ENCODE measurements at places on chromosomes 1 and 21. TPM values are rescaled to one million over a fixed set of nuclear protein-coding genes. Genes with fewer than 3 reads are reported as not detected.
A peak's percentile ranks its signal among the peaks of the same experiment; 100 is the strongest.

The SH2D2A gene
- 282 TPM for total RNA-seq

- no peak overlapping the region for H3K4me3 ChIP-seq
- no peaks in the 10 kb centered on the region for H3K27me3 ChIP-seq
- H3K27ac ChIP-seq, result no peak overlapping the region
- peak; percentile 67 for DNase-seq
These were observed 172.3 kb downstream of the SIPA1L2 start for GRCh38 chr1:232457595-232457994.

The CRP gene
- not detected for total RNA-seq

DNA sequence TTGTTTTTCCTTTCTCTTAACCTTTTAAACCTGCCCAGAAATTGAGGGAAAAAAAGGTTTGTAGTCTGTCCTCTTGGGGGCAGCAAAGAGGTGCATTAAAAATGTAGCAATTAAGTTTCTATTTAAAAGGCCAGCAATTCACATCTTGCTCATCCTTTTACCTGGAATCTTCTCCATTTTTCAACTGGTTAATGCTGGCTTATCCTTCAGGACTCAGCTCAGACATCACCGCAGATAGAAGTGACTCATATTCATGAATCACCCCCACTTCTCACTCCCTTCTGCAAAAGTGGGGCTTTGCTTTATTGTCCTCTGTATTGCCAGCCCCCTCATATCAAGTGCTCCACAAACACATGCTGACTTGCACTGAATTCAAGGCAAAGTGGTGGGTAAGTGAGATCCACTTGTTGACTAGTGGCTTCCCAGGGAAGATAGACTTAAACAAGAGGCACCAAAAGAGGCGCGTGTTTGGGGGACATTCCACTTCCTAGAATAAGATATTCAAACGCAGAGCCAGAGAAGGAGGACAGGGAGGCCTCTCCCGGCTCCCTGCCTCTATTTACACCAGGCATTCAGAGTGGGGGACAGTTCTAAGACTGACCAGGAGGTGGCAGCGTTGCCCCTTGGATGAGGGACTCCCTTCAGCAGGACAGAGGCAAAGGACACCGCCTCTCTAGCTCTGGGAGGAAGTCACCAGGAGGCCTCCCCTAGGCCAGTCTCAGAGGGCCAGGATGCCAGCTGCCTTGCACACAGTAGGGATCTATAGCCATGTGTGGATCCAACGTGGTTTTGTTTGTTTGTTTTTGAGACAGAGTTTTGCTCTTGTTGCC is 23.2 kb upstream of the ZNF648 start:
- peak overlapping the region; percentile 66 for H3K27ac ChIP-seq
- peak overlapping the region; percentile 13 for H3K4me3 ChIP-seq

DNA sequence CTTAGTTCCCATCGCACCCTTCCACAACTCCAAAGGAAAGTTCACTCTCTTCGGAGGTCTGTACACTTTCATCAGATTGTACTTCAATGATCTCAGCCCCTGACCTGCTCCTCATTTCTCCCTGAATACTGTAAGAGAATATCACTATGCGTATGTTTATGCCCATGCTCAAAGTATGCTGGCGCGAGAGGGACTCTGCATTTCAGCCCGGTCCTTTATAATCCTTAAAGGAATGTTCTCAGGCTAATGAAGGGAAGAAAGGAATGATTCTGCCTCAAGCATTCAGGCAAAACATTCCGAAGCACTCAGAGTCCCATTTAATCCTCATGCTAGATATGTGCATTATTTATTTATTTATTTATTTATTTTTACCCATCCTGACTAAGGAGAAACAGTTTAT is 76.8 kb downstream of the PLD5 start:
- no peak overlapping the region for H3K4me3 ChIP-seq
- H3K4me1 ChIP-seq, result no peaks in the 10 kb centered on the region
- DNase-seq, result no peak
- H3K27me3 ChIP-seq, result peaks cover 5% of the 10 kb centered on the region
- H3K36me3 ChIP-seq, result no peaks in the 10 kb centered on the region
- H3K27ac ChIP-seq, result no peak overlapping the region

- no peaks in the 10 kb centered on the region for H3K36me3 ChIP-seq
- H3K4me1 ChIP-seq, result no peaks in the 10 kb centered on the region
- DNase-seq, result no peak
These were observed 61.0 kb downstream of the B3GALT5 start for GRCh38 chr21:39673736-39674135.

The UBL4B gene
- total RNA-seq, result not detected

The TMEM51 gene
- 0.14 TPM for total RNA-seq

GRCh38 chr1:168835176-168835575 is 106.2 kb upstream of the DPT start:
- H3K27ac ChIP-seq, result no peak overlapping the region
- no peaks in the 10 kb centered on the region for H3K36me3 ChIP-seq
- H3K4me1 ChIP-seq, result peaks cover 8% of the 10 kb centered on the region
- H3K4me3 ChIP-seq, result no peak overlapping the region

Measured in activated CD4-positive, alpha-beta T cell treated with anti-CD3 and anti-CD28 coated beads, Interleukin-2, amount 10 ng/mL, durations not matched to agents 24 days and 14 days (primary cell).